ENCODE measurements at places on chromosomes 11 and 22.

DNA sequence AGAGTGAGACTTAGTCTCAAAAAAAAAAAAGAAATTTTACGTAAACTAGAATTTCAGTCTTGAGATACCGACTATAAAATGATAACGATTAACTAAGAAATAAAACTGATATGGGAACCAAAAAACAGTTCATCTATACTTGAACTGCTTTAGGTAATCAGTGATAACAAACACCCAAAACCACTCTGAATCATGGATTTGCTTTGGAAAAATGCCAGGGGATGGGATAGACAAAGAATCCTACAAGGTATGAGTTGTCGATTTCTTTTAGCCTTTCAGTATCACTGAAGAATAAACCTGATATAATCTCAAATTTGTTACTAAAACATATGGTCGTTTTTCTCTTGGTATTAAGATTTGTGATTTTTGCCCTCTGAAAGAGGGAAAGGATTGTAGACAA, 13.7 kb downstream of the CSTF3 start:
- no peak for DNase-seq

DNA sequence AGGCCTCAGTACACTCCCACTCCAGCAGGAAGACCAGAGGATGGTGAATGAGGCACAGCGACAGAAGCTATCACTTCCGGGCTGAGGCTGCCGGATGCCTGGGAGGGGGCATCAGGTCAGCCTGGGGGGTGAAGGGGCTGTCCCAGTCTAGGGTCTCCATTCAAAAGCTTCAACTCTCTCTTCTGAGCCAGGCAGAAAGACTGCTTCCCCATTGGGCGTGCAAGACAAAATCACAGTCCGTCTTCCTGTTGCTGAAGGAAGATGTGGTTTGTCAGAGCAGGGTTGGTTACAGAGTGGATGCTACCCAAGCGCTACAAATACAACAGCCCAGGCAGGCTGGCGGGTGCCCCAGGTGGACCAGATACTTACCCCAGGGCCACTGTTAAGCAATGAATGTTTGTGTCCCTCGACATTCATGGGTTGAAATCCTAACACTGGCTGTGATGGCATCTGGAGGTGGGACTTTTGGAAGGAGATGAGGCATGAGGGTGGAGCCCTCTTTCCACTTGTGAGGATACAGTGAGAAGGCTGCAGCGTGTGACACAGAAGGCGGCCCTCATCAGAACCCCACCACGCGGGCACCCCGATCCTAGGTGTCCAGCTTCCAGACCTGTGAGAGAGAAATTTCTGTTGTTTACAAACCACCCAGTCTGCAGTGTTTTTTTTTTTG, 12.0 kb downstream of the UPK3A start:
- no peak for DNase-seq

- no peak for DNase-seq
Measured at GRCh38 chr11:35414776-35415175, 4.6 kb downstream of the SLC1A2 start.

DNA sequence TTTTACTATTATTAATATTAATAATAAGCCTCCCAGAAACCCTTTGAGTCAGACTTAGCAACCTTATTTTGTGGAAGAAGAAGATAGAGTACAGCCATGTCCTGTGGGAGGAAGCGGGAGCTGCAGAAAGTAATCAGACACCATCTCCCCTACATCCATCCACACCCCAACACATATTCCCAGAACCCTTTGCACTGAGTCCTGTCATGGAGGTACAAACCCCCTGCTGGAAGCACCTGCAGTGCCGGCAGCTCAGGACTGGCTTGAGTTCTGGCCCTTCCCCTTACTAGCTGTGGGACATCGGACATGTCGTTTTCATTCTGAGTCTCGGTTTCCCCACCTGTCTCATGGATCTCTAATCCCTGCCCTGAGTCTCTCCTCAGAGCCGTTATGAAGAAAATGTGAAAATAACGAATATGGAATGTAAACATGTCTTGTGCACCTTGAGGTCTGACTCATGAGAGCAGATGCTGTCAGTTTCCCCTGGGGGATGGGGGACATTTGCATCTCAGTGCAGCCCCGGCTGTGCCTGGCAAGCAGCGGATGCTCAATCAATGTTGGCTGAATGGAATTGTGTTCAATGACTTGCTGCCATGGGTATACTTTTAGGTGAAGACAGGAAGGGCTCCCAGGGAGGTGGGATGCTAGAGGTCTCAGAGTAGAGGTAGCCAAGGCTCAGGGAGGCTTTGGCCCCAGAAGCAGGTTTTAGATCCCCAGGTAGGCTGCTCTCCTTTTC, 45.4 kb downstream of the TP53I11 start:
- no peak for DNase-seq
